Urinary bladder (tissue), 4 donors: ENCODE measurements at places on chromosomes 7 and 10. TPM values are rescaled to one million over a fixed set of nuclear protein-coding genes. Genes with fewer than 3 reads are reported as not detected.
A peak's percentile ranks its signal among the peaks of the same experiment; 100 is the strongest.

FERD3L gene
- not detected for total RNA-seq

IL2RA gene
- 0.37 TPM for total RNA-seq

GRID2IP gene
- total RNA-seq: 0.32 TPM

KLF14 gene
- 0.32 TPM for total RNA-seq

DNA sequence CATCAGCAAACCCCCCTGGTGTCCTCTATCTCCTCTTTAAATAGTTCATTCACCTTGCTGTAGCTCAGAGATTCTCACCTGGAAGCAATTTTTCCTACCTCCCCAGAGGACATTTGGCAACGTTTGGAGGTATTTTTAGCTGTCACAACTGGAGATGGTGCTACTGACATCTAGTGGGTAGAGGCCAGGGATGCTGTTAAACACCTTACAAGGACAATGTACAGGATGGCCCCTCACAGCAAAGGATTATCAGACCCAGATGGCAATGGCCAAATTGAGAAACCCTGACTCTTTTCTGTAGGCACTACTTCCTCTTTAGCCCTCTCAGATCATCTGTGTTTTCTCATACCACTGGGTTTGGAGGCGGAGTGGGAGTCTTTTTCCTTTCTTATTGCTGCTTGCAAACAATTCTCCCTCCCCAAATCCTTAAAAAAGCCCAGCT, 13.2 kb upstream of the TRA2A start:
- peak; percentile 20 for DNase-seq

GRCh38 chr7:122791959-122792545, 89.3 kb upstream of the RNF148 start:
- no peak for DNase-seq

GRCh38 chr10:28036587-28036986, 37.7 kb upstream of the ODAD2 start:
- no peak for DNase-seq

- no peak for DNase-seq
These were observed 321.2 kb downstream of the FRMD4A start for GRCh38 chr10:14009371-14010100.

GRCh38 chr10:30705625-30706149, 76.1 kb upstream of the LYZL2 start:
- DNase-seq: no peak

DNA sequence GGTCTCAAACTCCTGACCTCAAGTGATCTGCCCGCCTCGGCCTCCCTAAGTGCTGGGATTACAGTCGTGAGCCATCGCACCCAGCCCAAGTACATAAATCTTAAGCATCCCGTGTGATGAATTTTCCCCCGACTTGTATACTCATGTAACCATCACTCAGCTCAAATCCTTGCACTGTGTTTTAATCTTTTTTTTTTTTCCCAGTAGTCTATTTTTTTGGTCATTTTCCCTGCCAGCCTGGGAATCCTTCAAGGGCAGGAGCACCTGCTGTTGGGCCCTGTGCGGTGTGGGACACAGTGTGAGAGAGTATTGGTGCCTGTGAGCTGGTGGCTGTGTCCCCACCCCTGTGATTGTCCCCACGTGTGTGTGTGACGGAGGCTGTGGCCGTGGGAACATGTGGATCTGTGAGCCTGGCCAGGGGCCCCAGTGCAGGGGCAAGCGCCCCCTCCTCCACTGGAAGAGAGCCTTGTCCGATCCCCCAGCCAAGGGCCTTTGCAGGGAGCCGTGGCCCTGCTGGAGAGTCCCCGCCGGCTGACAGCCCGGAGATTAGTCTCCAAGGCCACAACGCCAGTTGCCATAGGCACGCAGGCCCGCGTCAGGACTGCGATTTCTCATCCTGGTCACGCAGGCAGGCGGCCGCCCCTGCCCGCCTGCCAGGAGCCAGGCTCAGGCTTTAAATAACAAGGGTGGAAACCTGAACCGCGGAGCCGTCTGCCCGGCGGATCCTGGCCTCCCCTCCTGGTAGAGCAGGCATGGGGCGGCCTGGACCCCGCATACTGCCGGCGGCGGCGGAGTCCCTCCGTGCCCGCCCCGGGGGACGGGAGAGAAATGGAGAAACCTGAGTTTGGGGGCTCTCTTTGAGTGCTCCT, 26.5 kb downstream of the GTF2IRD1 start:
- DNase-seq: no peak

DNA sequence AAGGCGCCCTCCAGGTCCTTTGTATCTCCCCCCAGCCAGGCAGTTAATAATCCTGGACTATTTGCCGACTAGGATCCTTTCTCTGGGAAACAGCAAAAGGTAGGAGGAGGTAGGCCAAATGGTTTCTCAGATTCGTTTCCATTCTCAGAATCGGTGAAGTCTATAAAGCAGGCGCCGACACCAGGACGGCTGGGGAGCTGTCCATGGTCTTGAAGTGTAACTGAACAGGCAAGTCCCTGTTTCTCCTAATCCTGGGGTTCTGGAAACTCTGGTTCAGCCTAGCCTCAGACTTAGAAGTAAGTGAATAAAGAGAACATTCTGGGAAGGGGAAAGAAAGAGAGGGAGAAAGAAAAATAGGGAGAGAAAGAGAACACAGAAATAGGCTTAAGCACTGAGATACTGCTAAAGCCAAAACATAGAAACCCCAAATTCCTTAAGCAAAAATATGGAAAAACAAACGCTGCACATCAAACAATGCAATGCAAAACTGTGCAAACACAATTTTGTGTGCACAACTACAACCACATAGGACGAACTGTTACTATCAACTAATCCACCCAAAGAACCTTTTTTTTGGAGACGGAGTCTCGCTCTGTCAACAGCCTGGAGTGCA, 11.1 kb upstream of the INA start:
- DNase-seq: peak; percentile 54

DNA sequence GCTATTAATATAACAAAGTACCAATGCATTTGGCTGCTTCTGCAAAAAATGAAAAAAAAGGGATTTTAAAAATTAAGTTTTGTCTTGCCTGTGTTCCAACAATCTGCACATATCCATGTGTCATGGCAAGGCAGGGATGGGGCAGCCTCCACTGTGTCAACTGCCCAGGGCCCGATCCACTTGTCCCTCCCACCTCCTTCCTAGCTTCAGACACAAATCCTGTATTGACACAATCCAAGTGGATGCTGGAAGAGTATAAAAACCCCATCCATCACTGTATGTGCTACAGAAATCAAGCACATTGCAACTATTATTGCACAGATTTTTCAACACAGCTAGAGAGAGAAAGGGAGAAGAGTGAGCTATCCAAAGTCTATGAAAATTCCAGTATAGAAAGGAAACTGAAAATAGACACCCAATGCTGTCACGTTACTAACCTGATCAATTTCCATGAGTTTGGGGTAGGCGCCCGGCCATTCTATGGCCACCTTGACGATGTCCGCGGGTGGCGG, 106.4 kb downstream of the ELMO1 start:
- DNase-seq: no peak

DNA sequence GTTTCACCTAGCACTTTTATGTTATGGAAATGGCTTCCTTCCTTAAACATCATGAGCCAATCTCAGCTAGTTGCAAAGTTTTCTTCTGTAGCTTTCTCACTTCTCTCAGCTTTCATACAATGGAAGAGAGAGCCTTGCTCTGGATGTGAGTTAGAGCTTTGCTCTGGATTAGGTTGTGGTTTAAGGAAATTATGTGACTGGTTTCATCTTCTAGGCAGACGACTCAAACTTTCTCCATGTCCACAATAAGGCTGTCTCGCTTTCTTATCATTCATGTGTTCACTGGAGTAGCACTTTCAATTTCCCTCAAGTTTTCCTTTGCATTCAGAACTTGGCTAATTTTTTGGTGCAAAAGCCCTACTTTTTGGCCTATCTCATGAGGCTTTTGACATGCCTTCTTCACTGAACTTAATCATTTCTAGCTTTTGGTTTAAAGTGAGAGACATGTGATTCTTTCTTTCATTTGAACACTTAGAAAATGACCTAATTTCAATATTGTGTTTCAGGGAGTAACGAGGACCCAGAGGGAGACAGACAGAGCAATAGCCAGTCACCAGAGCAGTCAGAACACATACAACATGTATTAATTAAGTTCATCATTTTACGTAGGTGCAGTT, 49.8 kb downstream of the CNOT4 start:
- DNase-seq: no peak

DNA sequence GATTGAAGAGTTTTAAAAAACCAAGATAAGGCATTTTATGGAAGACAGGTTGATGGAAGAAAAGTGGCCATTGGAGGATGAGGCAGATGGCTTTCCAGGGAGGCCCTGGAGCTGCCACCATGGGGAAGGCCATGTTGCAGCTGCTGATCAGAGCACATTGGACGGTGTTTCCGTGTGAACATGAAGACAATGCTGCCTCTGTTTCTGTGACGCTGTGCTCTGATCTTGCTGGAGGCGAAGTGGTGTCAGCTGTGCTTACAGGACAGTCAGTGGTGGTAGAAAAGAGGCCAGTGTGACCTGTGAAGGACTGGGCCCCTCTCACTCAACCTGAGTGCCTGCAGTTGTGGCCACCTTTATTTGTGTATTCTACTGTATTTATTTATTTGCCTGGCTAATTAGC, 132.9 kb downstream of the FAM204A start:
- no peak for DNase-seq

DNA sequence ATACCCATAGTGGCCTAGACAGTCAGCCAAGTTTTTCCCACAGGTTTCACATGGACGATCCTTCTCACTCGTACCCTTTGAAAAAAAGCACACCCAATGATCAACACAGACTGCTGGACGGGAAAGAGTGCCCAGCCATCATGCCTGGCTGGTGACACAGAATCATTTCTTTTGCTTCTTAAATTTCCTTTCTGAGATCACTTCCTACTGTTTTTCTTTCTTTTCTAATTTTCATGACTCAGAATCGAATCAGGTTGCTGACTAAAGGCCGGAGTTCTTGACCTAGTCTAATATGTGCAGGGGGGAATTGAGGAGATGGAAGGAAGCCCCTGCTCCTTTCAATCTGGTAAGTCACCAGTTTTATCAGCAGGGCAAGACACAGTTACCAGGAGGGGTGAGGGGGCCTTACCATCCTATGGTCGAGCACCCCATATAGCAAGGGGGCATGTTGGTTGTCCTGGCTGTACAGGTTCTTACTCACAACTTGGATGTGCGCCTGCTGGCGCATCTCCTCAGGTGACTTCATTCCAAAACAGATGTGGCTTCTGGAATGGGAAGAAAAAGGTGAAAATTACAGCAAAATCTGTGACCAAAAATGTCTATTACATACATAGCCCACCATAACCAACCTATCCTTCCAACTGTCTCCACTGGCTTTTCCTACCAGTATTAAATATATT, 3.5 kb downstream of the POLR3A start:
- DNase-seq: no peak

GRCh38 chr7:102811942-102812678, 63.3 kb downstream of the FAM185A start:
- no peak for DNase-seq
